ENCODE measurements at places on chromosomes 2 and 18.

- no peak for DNase-seq
Observed at GRCh38 chr2:224764565-224765236, 48.5 kb upstream of the CCDC195 start.

DNA sequence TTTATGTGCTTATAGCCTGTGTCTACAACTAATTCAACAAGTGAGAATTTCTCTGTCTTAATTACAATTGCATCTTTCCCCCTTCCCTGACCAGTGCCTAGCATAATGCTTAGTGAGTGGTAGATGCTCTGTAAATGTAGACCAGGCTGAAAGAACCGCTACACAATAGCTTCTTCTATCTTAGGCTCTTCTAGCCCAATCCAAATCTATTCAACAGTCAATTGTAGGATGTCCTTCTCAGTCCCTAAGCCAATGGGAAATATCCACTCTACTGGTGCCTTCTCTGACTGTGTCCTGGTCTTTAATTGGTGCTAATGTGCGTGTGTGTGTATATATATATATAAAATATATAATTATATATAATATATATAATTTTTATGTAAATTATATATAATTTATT lies 34.1 kb upstream of the GCC2 start:
- no peak for DNase-seq

DNA sequence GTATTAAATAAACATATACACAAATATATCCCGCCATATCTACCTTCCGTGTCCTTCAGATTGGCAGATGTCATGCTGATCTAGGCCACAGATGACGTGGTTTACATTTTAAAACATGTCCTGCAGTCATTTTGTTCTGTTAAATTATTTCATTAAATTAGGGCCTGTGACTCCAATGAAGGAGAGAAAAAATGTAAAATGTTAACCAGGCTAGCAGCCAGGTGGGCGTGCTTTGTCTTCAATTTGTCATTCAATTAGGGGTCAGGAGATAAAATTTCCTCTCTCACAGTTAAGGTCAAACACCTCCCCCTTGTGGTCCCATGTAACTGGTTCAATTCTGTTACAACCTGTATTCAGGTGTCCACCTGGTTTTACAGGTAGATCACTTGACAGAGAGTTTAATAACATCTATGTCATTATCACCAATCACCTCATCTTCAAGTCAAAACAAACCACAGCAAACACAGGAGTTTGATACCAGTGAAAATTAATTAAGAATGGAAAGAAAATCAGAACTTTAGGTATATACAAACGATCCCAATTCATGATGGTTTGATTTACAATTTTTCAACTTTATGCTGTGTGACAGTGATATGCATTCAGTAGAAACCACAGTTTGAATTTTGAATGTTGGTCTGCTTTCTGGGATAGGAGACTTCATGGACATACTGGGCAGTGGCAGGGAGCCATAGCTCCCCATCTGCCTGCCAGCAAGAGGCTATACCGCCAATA lies 339.4 kb downstream of the CMPK2 start:
- no peak for DNase-seq

DNA sequence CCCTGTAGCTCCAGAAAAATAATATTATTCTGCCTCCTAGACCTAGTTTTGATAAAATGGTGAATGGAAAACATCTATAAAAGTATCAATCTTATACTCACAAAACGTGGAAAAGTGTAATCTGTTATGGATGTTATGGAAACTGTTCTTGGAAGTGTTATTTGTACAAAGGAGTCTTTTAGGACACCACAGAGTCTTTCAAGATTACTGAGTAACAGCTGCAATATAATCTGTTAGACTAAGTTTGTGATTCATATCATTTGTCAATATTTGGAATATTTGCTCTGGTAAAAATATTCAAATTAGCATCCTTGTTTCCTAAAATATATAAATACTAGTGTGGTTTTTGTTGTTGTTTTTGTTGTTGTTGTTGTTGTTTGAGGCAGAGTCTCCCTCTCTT lies 87.9 kb downstream of the RAD51AP2 start:
- no peak for DNase-seq

DNA sequence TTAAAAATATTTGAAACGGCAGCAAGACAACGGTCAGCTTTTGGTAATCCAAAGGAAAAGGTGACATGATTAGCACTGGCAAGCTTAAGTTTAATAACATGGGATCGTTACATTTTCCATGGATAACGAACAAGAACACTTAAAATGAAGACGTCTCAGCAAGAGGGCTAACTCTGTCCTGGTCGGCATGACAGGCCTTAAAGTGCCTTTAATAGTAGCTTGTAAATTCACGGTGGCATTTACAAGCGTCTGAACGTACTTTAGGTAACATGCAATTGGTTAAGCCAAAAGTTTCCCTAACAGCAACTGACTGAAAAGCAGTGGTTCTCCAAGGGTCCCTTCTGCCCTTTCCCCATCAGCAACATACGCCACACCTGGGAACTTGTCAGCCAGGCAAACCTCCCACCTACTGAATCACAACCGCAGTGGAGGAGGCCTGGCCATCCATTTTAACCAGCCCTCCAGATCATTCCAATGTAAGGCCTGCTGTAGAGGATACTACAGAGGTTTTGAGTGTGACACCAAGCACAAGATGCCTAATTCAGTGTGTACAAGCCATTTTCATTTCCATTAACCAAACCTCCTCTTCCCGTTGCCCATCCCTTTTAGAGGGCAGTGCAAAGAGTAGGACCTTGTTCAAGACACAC lies 4.4 kb downstream of the TGFA start:
- no peak for DNase-seq

GRCh38 chr2:186629250-186629996 lies 39.6 kb downstream of the ITGAV start:
- DNase-seq = no peak

DNA sequence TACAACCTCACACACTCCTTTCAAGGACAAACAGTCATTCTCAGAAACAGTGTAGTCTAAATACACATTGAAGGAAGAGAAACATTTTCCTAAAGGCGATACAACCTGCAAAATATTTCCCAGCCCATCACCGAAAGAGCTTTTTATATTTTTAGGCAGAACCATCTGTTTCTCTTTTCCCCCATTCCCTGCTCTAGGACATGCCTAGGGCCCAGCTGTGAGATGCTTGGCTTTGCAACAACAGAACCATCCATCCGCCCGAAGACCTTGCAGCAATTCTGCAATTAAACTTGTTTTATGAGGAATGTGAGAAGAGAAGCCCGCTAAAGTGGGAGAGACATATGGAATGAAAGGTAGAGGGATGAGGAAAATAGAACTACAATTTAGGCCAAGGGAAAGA lies 105.6 kb upstream of the RFX8 start:
- DNase-seq = no peak

DNA sequence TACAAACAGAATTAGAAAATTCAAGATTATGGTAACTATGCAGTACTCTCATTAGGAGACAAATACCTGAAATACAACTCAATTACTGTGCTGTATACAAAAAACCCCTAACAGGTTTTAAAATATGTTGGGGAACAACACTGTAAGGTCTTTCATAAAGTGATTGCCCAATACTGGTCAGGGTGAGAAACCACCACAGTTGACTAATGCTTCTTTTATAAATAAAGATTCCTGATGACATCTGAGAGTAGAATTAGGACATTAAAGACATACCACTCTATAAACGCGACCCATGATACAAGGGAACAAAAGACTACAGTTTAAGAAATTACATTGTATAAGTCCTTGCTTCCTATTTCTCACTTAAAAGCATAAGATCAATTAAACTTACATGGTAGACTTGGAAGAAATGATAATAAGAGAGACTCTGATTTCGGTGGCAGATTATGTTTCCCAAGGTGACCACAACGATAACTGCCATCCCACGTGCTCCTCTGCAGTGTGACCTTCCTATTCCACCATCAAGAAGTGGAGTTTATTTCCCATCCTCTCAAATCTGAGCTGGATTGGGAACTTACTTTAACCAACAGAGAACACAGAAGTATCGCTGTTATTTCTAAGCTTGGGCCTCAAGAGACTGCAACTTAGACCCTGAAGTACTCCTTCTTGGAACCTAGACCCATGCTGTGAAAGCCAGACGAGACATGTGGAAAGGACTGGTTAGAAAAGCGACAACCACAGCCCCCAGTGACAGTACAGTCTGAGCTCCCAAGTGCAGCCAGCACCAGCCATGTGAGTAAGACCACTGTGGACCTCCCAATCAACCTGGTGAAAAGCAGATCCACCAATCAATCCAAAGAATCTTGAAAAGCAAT lies 52.3 kb downstream of the ZNF521 start:
- no peak for DNase-seq

DNA sequence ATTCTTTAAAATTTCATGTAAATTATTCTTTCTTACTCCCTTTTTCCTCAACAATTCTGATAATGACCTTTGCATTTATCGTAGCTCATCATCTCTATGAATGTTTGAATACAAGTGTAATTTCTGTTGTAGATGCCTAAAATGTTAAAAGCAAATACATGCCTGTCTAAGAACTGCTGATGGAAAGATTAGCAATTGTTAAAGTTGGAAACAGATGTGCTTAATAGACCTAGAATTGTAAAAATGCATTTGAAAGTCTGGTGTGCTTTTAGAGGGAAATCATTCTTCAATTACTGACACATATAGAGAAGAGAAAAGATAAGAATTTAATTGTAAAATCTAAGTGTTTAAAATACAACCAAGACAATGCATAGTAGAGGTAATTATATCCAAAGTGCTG lies 50.4 kb downstream of the CCDC102B start:
- DNase-seq = no peak

- DNase-seq = no peak
Observed at GRCh38 chr2:46353509-46353908, 56.3 kb downstream of the EPAS1 start.

GRCh38 chr2:186771395-186771794 lies 77.5 kb downstream of the FAM171B start:
- DNase-seq = no peak

DNA sequence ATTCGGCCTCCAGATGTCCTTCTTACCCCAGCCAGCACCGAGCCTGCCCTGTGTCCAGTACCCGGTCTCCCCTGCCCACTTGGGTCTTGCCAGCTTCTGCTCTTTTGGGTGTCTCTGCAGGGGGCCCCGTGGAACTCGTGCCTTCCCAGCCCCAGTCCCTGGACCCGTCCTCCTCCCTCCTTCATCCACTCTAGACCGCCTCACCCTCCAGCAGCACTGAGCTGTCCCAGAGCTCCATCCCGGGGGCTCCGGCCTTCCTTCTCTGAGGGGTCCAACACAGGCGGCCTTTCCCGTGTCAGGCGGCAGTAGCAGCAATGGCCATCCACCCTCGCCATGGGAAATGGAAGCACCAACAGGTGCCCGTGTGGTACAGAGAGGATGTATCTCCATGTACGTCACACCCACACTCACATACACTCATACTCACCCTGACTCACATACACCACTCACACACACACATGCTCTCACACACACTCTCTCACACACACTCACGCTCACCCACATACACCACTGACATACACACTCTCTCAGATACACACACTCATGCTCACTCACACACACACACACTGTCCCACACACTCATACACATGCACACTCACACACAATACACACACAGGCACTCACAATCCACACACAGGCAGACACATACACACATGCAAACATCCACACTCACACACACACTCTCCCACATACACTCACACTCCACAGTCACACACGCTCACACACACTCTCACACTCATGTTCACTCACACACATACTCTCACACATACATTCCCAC lies 827.5 kb upstream of the SALL3 start:
- no peak for DNase-seq

- no peak for DNase-seq
Observed at GRCh38 chr2:106736221-106736620, 149.7 kb downstream of the ST6GAL2 start.

GRCh38 chr2:200081236-200081635 lies 125.9 kb downstream of the MAIP1 start:
- no peak for DNase-seq

DNA sequence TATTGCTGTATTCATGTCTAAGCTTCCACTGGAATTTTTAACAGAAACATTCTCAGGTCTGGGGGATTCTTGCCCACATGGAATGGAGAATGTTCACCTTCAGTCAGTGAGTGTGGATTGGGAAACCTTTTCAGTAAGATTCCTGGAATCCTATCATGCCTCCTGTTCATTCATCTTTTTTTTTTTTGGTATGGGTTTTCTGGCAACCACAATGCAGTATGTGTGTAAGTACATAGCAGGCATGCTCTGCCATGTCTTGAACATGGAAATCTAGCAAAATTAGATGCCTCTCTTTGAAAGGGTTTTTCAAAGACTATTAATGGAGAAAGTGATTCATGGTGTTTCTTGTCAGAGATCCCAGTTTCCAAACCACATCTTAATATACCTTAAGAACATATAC lies 176.5 kb downstream of the LTBP1 start:
- DNase-seq = no peak

DNA sequence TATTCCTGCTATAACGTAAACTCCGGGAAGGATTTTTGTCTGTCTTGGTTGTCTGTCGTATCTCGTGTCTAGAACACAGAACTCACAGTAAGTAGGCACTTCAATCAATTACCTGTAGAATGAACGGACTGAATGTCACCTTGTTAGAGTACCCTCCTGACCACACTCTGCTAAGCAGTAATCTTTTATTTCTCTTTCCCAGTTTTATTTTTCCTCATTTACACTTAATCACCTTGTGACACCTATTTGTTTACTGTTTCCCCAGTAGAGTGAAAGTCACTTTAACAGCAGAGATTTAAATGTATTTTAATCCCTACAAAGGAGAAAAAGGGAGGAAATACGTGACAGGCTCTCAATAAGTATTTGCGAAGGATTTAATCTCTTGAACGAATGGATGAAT lies 514 bp upstream of the EPB41L5 start:
- no peak for DNase-seq

GRCh38 chr2:156448766-156449165 lies 12.6 kb downstream of the GPD2 start:
- DNase-seq = no peak

DNA sequence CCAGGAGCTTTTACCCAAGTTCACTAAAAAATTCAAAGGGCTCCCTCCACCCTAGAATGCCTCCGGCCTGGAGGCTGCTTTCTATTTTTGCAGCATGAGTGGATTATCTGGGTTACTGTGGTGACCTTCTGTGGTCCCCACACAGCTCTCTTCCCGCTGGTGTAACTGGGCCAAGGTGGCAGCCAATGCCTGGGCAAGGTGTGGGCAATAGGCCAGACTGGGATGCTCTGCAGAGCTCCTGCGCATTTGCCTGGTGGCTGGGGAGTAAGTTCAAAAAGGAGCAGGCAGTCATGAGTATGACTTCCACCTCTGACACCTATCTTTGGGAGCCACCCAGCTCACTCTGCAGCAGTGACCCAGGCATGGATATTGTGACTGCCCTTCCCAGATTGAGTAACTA lies 130.5 kb upstream of the SPRED2 start:
- DNase-seq = no peak

GRCh38 chr2:171447675-171448074 lies 13.6 kb downstream of the DCAF17 start:
- DNase-seq = no peak

Measured in HL-60 (cell line).